ENCODE measurements at places on chromosomes 1 and 21. TPM values are rescaled to one million over a fixed set of nuclear protein-coding genes. Genes with fewer than 3 reads are reported as not detected.

KIF26B gene
- total RNA-seq, result not detected

MCOLN3 gene
- total RNA-seq, result 0.32 TPM

TNNT2 gene
- total RNA-seq, result not detected

HAO2 gene
- not detected for total RNA-seq

SF3B4 gene
- 87.3 TPM for total RNA-seq

CCDC190 gene
- total RNA-seq, result 1.9 TPM
